ENCODE measurements at places on chromosomes 3 and 15. TPM values are rescaled to one million over a fixed set of nuclear protein-coding genes. Genes with fewer than 3 reads are reported as not detected.

Gene FGF12
- total RNA-seq: not detected

Gene LTF
- not detected for total RNA-seq

Gene SPSB4
- 0.07 TPM for total RNA-seq

Gene PPP2R3A
- total RNA-seq: 0.49 TPM

Gene CPNE9
- total RNA-seq: 0.17 TPM

Gene SEMA3G
- total RNA-seq: 0.21 TPM

Gene NCEH1
- total RNA-seq: 4.9 TPM

Gene RPL32
- 2,085 TPM for total RNA-seq

Gene MYO1E
- 34.5 TPM for total RNA-seq

Gene IL17RC
- total RNA-seq: 0.42 TPM

Gene AGTR1
- total RNA-seq: not detected

Gene CNTN3
- not detected for total RNA-seq

Gene PIGB
- 13.3 TPM for total RNA-seq

Gene ITIH1
- not detected for total RNA-seq

Gene ZPLD1
- not detected for total RNA-seq

Gene RETNLB
- total RNA-seq: not detected

All from activated CD4-positive, alpha-beta T cell treated with anti-CD3 and anti-CD28 coated beads, Interleukin-2, amount 10 ng/mL, durations not matched to agents 24 days and 14 days (primary cell).